Endothelial cell (in vitro differentiated cells): ENCODE measurements at places on chromosomes 7 and 10.

DNA sequence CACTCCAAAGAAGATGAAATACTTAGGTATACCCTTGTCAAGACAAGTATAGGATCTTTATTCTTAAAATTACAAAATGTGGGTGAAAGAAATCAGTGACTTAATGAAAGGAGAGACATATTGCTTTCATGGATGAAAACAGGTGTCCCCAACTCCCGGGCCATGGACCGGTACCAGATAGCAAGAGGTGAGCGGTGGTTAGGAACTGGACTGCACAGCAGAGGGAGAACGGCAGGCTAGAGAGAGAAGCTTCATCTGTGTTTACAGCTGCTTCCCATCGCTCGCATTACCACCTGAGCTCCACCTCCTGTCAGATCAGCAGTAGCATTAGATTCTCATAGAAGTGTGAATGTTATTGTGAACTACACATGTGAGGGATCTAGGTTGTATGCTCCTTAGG is 408.9 kb downstream of the CALN1 start:
- DNase-seq: no peak

DNA sequence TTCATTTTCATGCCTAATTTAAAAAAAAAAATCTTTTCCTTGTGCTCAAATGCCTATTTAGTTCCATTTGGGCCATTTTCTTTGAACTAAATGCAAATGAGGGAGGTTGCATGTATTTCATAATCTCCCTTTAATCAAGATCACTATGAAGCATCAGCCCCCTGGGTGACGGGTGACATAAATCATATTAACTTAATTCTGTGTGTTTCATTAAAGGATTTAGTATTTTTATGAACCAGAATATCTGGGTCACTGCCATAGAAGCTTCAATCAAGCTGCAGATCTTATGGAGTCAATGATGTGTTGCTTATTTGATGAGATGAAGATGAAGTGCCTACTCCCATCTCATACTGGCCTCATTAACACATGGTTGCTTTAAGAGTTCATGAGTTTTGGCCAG is 301.9 kb upstream of the PRKCQ start:
- no peak for DNase-seq

GRCh38 chr7:155815332-155816191 is 3.3 kb upstream of the SHH start:
- peak; percentile 85 for DNase-seq

DNA sequence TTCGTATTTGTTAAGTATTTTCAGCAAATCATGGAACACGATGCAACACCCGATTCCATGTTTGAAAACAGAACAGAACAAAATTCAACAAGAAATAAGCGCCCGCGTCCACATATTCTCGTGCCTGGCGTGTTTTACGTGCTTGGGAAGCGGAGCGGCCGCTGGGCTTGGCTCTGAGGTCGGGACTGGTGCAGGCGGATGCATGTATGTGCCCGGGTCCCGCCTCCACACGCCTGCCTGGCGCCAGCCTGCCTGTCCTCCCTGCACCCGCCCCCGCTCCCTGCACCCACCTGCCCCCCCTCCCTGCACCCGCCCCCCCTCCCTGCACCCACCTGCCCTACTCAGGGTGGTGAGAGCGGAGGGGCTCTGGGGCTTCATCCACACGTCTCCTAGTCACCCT is 454.5 kb downstream of the DNAJB6 start:
- no peak for DNase-seq

GRCh38 chr10:117651121-117651520 is 108.6 kb downstream of the EMX2 start:
- no peak for DNase-seq

GRCh38 chr7:123075838-123076467 is 80.5 kb upstream of the TAS2R16 start:
- DNase-seq: no peak

DNA sequence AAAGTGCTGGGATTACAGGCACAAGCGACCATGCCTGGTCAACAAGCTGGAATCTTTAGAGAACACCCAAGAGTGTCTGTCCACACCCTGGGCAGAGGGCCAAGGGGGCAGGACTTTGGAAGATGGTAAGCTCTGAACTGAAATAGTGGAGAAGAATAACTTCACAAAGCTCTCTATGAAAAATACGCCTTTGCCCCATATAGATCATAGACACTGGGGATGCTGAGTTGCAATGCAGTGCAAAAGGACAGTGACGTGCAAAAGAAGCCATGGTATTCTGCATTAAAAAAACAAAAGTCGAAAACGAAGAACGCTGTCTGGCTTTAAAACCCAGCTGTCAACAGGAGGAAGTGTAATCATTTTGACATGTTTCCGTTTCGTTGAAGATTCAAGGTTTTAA is 353.6 kb downstream of the CALN1 start:
- DNase-seq: no peak

DNA sequence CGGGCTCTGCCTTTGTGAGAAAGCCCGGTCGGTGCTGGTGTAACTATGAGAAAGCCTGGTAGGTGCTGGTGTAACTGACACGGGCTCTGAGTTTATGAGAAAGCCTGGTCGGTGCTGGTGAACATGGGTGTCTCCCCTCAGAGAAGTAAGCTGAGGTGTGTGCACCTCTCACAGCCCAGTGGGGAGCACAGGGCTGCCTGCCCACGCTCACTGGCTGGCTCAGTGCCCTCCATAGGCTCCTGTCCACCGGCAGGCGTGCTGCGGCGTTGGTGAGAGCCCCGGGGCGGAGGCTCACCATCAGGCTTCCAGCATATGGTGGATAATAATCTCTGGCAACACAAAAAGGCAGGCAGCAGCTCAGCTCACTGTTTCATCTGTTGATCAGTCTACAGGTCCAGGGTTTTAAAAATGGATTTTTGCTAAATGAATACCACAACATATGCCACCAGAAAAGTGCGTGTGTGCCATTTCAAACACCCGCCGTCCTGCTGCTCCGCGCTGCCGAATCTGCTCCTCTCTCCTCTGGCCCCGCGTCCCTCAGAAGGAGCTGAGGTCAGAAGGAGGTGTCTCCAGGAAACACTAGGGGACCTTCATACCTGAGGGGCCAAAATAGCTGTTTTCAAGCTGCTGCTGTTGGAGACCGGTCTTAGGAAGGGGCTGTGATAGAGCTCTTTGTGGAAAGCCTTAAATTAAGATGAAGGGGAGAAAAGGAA is 365.7 kb downstream of the DNAJB6 start:
- no peak for DNase-seq

- no peak for DNase-seq
Measured at GRCh38 chr10:77855404-77856155, 71.0 kb downstream of the DLG5 start.

DNA sequence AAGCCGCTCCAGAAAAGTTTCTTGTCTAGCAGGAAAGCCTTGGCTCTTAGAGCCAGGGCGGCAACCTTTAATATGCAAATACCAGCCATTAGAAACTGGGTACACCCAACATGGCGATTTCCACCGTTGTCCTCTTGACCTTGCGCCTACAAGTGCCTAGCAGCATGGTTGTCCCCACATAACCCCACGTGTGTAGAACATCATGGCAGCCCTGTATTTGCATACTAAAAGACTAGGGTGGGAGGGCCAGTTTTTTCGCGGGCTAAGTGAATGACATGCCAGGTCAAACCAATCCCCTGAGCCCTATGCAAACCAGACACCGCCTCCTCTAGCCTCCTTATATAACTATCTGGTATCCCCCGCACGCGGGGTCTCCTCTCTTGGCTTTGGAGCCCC is 58.4 kb upstream of the FZD8 start:
- DNase-seq: no peak

GRCh38 chr7:69893906-69894305 is 295.6 kb downstream of the AUTS2 start:
- DNase-seq: peak; percentile 10

DNA sequence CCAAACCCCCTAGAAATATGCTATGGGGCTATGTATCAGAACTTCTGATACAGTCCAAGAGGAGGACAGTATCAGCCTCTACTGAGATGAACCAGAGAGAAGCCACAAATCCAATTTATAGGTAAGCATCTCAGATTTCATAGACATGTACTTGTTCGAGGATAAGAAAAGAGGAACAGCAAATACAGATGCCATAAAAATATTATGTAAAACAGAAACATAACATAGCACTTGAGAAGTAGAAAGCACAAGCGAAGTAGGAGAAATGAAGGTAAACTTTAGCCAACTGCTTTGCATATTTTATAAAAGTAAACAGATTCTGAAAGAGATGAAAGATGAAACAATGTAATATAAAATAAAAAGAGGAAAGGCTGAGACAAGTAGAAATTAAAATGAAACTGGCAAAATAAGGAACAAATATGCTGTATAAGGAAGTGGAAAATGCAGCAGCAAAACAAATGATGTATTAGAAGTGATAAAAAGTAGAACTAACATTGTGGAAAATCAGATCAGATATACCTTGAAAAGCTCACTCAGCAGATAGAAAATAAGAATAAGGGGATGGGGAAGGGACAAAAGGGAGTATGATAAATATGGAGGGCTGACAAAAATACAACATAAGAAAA is 135.1 kb downstream of the SKAP2 start:
- DNase-seq: no peak

GRCh38 chr10:72276013-72276387 is 2.3 kb downstream of the DDIT4 start:
- DNase-seq: no peak

DNA sequence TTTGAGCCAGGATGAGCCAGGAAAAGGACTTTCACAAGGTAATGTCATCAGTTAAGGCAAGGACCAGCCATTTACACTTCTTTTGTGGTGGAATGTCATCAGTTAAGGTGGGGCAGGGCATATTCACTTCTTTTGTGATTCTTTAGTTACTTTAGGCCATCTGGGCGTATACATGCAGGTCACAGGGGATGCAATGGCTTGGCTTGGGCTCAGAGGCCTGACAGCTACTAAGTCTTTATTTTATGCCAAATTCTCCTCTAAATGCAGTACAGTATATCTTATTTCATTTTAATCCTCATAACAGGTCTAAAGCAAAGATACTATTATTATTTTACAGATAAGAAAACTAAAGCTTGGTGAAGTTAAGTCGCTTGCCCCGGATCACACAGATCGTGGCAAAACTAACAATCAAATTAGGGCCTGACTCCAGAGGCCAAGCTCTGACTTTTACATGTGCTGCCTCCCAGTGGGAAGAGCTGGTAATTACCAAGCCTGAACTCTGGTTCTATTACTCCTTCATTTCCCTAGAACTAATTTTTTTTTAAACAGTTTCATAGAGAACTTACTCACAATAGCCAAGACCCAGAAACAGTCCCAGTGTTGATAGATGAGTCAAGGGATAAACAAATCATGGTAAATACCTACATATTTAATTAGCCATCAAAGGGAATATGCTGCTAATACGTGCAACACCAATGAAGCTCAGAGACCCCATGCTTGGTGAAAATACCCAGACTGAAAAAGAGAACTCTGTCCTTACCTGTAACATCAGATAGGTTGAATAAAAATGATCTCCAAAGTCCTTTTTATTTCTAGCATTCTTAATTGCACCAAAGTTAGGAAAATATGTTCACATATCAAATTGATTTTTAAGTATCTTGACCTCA is 35.4 kb downstream of the C7orf25 start:
- peak; percentile 67 for DNase-seq

DNA sequence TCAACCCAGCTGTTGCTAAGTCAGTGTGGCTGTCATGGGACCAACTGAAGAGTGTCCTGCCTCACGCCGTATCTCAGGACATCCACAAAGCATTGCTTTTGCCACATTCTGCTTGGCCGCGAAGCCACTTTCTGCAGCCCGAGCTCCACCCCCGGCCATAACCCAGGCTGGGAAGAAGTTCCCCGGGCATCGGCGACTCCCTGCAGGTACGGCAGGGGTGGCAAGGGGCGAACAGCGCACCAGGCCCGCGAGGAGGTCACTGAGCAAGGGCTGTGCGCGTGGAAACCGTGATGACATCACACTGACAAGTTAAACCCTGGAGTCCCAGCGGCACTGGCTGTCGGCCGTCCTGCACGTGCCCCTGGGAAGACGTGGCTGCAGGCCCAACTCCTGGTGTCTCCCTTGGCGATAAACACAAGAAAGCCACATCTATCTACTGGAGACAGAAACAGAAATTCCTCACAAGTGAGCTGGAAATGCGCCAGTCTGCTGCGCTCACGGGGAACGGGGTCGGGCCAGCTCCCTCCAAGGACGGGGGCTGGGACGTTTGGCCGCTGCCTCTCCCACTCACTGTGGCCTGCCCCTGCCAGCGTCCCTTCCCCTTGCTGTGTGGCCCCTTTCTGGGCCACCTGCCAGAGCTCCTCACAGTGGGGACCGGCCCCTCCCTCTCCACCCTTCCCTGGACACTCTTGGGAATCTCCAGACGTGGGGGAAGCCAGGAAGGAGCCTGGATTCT is 326.3 kb downstream of the DNAJB6 start:
- no peak for DNase-seq
